ENCODE measurements at places on chromosomes 13 and 19.

DNA sequence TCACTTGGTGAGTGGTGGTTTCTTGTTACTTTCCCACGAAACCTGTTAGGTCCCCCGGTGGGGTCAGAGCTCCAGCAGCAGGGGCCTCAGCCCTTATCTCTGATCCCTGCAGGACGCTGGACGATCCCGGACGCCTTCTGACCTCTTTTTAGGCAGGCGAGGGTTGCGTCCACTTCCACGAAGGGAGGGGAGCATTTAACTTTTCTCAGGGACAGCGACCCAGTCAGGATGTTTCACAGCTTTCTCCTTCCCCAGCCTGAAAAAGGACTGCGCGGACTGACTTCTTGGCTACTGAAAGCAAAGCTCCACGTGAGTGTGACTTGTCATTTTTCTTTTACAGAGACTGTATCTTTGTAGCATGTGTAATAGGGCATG lies 692 bp downstream of the ZNF234 start:
- DNase-seq = no peak

DNA sequence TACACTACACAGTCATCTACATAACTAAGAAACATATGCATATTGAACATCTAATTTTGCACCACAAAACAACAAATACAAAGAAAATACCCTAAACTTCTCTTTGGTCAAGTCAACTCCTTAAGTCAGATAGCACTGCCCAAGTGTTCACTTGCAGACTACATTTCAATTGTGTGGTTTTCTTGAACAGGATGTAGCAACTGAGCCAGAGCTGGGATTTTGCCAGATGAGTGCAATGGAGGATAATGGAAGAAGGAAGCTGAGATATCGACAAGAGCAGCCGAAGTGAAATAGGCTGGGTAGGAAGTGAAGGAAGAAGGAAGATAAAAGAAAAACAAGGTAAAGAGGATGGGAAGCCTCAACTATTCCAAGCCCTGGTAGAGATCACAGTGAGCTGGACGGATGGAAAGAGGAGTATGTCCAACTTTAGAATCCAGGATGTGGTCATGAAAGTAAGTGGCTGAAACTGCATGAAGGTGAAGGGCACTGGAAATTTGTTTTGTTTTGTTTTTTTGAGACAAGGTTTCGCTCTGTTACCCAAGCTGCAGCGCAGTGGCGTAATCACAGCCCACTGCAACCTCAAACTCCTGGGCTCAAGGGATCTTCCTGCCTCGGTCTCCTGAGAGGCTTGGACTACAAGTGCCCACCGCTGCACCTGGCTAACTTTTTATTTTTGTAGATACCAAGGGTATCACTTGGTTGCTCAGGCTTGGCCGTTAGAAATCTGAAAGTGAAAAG lies 15.0 kb downstream of the NUFIP1 start:
- no peak for DNase-seq

- peak; percentile 87 for DNase-seq
These were observed 516.0 kb downstream of the DCT start for GRCh38 chr13:93963266-93964145.

DNA sequence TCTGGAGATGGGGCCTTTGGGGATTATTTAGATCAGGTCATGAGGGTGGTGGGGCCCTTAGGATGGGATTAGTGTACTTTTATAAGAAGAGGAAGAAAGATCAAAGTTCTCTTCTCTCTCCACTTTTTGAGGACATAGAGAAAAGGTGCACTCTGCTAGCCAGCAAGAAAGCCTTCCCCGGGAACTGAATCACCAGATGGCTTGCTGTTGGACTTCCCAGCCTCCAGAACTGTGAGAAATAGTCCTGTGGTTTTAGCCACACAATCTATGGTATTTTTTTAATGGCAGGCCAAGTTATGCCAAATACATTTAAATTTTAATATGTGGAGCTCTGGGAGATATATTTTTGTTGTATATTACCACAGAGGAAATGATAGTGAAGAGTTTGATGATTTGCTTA lies 385.8 kb downstream of the KLF12 start:
- no peak for DNase-seq

- peak; percentile 61 for DNase-seq
These were observed 68.2 kb downstream of the LMO7 start for GRCh38 chr13:75704194-75704926.

DNA sequence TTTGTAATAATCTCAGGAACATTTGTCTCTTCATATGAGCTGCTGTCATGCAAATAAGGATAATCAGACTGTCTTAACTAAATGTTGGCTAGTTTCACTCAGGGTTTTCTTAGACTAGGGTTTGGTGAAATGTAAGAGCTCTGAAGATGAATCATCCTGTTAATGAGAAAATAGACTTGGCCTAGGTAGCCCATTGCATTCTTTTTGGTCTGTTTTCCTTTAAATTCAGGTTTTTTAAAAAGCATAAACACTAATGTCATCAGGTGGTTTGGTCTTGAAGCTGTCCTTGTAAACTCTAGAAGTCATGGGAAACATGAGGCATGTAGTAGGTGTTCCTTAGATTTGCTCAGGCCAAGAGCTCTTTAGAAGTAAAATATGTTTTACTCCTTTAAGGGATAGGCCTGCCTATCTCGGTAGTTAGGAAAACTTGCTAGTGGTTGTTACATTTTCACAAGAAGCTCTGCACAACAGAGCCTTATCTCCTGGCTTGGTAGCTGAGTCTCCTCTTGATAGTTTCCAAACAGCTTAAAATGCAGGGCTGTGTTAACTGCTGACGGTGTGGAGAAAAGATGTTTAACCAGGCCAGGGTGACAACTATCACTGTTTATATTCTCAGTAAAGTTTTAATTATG lies 62.0 kb upstream of the C1QTNF9B start:
- no peak for DNase-seq

GRCh38 chr19:48613852-48614435 lies 932 bp downstream of the FAM83E start:
- no peak for DNase-seq

GRCh38 chr19:2049741-2050348 lies 1.2 kb downstream of the MKNK2 start:
- DNase-seq = peak; percentile 74

DNA sequence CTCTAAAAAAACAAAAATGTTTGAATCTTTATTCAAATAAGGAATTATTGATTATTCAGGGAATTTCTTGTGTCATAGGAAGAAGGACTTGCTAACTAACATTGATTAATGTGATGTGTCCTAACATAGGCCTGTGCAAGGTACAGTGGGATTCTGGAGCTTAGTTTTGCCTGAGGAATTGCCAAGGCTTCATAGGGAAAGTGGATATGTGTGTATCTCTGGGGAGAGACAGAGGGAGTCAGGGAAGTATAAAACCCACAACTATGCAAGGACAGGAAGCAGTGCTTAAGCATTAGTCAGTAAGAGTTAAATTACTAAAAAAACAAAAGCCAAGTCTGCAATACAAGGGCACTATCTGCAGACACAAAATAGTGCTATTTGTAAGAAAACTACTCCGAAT lies 59.6 kb downstream of the WDFY2 start:
- DNase-seq = no peak

GRCh38 chr13:44797685-44798084 lies 191.6 kb downstream of the NUFIP1 start:
- DNase-seq = no peak

- no peak for DNase-seq
These were observed 32.7 kb upstream of the OLFM2 start for GRCh38 chr19:9968820-9969687.

GRCh38 chr13:67147342-67148133 lies 82.6 kb downstream of the PCDH9 start:
- peak; percentile 40 for DNase-seq

DNA sequence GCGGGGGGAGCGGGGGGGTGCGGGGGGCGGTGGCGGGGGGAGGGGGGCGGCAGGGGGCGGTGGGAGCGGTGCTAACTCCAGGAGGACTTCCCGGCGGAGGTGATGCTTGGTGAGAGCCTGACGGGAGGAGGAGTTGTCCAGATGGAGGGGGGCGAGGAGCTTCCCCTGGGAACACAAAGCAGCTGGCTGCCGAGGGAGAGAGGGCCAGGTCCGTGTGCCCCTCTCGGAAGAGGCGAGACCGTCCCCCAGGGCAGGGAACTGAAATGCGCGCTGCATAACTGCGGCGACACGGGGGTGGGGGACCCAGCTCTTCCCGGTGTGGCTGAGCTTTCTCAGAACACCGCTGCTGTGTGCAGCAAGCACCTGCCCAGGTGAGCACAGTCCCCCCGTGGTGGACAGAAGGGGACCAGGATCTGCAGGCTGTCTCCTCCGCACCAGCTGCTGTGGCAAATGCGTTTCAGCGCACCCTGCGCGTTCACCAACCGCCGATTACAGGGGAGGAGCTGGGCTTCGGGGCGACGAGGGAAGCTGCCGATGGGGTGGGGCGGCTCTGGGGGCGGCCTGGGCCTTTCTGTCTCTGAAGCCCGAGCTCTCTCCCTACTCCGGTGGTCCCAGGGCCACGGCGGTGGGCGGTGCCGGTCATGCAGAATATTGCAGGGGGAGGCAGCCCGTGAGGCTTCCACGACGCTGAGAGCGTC lies 54.7 kb upstream of the F7 start:
- DNase-seq = no peak

GRCh38 chr13:50437252-50437651 lies 406.2 kb downstream of the DLEU7 start:
- no peak for DNase-seq

DNA sequence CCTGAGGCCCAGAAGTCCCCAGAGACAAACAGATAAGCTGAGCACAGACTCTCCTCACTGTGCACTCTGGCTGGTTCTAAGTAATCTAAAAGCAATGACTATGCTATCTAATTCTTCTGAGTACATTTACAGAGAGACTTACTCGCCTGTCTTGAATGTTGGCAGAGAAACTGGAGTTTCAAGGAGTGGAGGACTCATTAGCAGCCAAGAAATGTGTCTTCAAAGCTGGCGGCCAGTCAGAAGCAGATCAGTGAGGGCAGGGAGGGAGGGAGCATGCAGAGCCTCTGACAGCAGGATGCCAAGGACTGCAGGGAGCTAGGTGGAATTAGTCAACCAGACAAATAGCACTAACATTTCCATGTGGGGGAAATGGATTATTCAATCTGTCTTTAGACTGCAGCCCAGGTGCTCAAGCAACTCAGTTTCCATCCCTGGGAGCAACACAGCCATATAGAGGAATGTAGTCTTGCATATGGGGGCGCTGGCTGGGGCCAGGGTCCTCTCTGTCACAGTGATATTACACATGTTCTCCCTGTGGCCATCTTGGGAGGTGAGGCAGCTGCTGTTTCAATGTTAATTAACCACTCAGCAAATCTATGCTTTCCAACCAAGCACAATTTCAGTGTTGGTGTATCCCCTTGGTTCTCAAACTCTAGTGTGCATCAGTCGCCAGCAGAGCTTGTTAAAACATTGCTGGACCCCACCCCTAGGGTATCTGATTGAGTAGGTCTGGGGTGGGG lies 97.9 kb downstream of the CCNA1 start:
- DNase-seq = no peak

DNA sequence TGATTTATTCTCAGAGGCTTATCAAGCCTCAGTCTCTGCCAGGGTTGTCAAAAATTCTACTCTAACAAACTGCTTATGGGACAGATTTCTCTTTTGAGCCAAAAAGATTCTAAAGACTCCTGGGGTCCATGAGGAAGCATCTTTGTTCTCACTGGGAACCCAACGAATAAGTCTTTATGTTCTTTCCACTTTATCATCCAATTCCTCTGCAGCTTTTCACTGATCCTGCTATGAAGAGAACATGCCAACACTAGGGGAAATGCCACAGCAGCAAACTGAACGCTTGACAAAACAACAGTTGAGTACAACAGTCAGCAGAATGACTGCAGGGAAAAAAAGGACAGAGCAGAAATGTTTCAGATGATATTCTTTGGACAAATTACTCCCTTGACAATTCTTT lies 22.2 kb downstream of the DCLK1 start:
- DNase-seq = no peak

GRCh38 chr13:49443357-49443703 lies 534 bp downstream of the CAB39L start:
- no peak for DNase-seq

- no peak for DNase-seq
These were observed 57.3 kb upstream of the TPM4 start for GRCh38 chr19:16018801-16019551.

DNA sequence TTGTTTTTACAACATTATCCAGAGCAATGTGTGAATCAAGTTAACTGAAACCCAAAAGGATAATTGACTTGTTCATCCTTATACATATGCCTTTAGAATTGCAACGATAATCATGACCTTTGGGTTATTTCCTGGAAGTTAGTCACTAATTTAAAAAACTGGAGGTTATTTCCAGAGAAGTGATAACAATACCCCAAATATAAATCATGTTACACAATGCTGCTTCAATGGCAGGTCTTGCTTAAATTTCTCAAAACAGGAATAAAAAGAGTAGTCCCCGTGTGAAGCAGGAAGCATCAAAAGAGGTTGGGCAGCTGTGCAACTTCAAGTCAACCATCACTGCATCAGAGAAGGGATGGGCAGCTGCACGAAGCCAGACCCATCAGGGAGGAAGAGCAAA lies 134.4 kb downstream of the EFNB2 start:
- DNase-seq = no peak

DNA sequence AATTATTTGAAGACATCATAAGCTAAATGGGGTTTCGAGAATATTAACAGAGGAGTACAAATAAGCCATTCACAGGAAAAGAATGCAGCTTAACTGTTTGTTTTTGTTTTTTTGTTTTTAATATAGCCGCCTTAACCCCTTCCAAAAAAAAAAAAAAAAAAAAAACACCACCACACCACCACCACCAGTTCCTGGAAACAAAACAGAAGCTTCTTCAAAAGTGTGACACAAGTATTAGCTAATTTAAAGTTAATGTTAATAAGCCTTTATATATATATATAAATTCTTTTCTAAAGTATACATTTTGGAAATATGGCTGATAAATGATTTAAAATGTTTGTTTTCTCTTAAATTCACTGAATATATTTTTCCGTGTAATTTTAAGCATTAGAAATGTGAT lies 1.4 kb downstream of the RAP2A start:
- DNase-seq = no peak

DNA sequence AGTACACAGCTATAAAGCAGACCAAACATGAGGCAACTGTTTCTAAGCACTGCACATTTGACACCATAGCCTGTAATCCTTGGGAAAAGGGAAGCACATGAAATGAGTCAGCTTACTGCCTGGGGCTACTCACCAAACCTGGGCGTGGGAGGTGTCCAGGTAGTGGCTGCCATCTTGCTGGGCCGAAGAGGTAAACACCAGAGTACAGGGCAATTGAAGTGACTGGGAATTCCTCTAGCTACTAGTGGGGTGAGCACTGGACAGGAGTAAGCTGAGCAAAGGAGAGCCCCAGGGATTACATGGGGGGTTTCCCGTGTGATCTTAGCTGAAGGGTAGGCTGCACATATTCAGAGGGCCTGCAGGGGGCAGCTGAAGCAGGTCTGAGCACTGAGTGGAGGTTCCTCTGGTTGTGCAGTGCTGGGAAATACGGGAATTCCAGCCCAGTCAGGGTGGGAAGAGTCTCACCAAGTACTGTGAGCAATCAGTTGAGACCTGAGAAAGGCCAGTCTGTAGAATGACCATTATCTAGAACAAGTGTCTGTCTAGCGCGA lies 140.5 kb downstream of the SLC7A1 start:
- DNase-seq = no peak

- DNase-seq = no peak
These were observed 20.2 kb upstream of the MYDGF start for GRCh38 chr19:4690361-4690760.

Measured in NCI-H1417 (cell line).